Spinal cord (tissue), 10 donors: ENCODE measurements at places on chromosomes 4 and X.

DNA sequence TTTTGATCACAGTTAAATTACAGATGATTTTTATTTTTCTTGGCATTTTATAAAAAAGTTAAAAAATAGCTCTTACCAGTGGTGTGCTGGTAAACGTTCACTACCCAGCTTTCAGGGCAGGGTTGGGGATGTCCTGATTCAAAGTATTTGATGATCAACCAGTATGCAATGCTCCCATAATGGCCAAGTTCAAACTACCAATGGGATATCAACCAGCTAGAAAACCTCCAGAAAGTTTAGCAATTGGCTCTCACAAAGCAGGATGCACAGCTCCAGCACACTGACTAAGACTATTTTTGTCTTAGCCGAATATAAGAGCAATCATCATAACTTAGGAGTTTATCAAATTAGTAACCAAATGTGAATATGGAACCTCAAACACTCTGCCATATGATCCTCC lies 108.0 kb upstream of the PDE5A start:
- no peak for DNase-seq

DNA sequence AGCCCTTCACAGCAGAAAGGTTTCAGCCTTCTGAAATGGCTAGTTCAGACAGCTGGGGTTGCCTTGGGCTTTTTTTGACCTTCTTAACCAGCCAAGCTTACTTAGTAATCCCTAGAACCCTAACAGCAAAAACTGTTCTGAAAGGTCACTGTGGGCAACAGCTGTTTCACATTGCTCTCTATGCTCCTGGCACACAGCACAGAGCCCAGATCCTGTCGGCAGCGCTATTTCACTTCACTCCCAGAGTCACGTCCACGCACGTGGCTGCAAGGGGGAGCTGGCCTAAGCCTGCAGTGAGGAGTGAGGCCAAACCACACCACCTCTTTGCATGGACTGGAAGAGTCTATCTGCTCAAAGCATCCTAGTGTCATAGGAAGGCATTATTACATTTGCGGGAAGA lies 32.0 kb upstream of the STS start:
- no peak for DNase-seq

DNA sequence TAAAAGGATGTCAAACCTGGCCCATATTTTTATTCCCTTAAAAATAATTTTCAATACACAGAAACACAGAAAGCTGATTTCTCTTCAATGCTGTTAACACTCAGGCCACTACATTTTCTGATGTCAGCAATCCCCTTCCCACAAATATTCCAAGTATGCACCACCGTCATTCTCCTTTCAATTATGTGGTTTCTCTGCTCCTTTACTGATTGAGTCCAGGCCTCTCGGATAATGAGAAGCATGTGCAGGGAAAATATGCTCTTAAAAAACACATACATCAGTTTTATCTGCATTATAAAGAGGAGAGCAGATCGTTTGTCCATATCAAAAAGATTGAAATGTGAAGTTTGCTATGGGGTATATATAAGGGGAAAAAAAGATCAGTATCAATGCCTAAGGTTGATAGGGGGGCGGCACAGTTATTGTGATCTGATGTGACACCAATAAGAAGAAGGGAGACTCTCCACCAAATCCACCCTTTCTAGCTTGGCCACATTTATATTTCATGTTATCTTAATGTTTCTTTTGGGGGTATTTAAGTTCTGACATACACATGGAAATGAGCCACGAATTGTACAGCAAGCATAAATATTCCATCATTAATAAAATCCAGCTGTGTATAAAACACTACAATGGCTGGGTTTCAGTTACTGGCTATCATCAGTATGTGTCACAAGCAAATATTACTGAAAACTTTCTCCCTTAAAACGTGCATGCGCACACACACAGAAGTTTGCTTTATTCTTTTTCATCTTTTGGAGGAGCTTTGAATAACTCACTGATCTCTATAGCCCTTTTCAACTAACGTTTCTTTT lies 6.4 kb downstream of the AMOT start:
- peak; percentile 16 for DNase-seq

DNA sequence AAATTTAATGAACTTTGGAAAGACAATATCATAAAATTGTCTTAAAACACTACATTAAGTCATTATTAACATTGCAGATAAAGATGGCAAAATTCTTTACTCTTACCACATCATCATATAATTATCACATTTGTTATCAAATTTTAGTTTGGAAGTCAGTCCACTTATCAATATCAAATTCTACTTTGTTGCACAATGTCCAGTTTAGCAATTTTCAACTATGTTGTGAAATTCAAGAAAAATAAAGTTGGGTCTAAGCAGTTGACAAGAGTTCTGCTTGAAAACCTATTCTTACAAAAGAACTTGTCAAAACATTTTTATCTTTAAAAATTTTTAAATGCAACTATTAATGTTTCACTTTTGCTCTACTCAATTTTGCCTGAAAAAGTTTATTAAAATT lies 44.7 kb upstream of the TET2 start:
- no peak for DNase-seq

DNA sequence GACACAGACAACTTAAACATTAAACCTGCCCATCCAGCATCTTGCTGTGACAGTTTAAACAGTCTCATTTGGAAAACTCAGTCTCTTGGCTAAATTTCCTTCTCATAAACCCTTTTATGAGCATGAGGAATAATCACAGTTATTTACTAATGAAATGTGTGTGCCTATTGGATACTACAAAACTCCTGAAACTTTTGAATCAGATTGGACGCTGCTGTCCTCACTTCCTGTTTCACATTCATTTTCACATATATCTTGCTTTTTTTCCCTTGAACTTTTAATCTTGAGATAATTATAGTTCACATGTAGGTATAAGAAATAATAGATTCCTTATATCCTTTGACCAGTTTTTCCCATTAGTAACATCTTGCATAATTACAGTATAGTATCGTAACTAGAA lies 111.7 kb downstream of the CDKL5 start:
- DNase-seq: no peak

DNA sequence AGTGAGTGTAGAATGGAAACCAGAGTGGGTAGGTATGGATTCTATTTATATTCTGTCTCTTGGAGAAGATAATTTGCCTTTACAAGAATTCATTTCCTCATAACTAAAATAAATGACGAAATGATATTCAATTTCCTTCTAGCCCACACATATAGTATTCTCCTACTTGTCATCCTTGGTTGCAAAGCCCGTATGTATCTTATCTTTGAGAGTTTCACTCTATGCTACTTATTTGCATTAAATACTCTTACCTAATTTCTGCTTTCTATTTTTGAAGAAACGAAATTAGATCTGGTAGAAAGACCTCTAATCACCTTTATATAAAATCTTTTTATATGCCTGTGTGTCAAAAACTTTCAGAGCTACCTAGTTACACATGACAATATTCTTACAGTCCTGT lies 457.7 kb downstream of the NKX6-1 start:
- no peak for DNase-seq

- no peak for DNase-seq
Observed at GRCh38 chr4:53620956-53621355, 29.7 kb upstream of the LNX1 start.

GRCh38 chr4:147732518-147733235 lies 789 bp downstream of the ARHGAP10 start:
- DNase-seq: no peak

DNA sequence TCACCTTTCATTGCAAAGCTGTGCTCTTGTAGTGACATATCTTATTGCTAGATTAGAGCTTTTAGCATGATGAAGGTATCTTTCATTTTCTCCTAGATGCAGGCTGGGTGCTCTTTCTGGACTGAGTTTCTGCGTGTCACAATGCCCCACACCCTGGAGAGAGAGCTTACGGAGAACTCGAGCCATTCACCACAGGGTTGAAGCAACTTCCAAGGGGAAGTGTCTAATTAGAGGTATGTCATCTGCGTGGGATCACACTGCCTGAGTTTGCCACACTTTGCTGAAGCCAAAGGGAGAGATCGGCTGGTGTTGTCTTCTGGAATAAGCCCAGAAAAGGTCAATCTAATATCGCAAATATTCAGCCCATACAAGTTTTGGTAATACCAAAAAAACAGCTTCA lies 179.3 kb upstream of the MBNL3 start:
- DNase-seq: no peak

DNA sequence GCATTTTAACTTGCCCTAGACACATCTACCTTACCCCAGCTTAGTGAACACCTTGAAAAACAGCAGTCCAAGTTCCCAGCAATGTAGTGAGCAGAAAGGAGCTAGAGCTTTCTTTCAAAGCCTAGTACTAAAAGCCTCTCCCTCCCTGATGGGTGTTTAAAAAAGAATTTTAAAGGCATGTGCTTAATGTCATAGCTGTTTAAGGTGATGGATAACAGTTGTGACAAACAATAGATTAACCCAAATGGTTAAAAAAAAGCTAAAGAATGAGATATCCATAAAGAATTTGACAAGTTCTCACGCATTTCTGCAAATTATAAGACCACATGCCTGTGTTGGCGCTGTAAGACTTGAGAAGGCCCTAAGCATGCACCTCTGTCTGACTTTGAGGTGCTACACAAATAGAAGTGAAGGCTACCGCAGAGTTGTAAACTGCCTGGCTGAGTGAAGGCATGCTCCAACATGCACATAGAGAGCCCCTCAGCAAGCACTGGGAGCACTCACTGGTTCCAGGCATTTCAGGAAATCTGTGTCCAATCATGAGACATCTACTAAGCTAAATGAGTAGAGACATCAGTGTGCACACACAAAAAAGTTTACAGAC lies 94.0 kb downstream of the PHF8 start:
- DNase-seq: no peak

- DNase-seq: no peak
Observed at GRCh38 chrX:12711435-12712040, 79.7 kb upstream of the PRPS2 start.

- no peak for DNase-seq
Observed at GRCh38 chr4:102252171-102252570, 93.1 kb downstream of the SLC39A8 start.

GRCh38 chr4:122776916-122777315 lies 44.4 kb downstream of the BBS12 start:
- DNase-seq: no peak
